ENCODE measurements at places on chromosomes 16 and 17. TPM values are rescaled to one million over a fixed set of nuclear protein-coding genes. Genes with fewer than 3 reads are reported as not detected.

GRCh38 chr17:76239538-76240274 is 587 bp downstream of the RNF157 start:
- peaks cover 65% of the 10 kb centered on the region for H3K4me1 ChIP-seq
- H3K4me3 ChIP-seq, result peak overlapping the region; percentile 84
- H3K36me3 ChIP-seq, result peaks cover 35% of the 10 kb centered on the region
- H3K27me3 ChIP-seq, result peaks cover 3% of the 10 kb centered on the region
- peak; percentile 41 for DNase-seq

Gene CCDC102A
- 19.7 TPM for total RNA-seq

DNA sequence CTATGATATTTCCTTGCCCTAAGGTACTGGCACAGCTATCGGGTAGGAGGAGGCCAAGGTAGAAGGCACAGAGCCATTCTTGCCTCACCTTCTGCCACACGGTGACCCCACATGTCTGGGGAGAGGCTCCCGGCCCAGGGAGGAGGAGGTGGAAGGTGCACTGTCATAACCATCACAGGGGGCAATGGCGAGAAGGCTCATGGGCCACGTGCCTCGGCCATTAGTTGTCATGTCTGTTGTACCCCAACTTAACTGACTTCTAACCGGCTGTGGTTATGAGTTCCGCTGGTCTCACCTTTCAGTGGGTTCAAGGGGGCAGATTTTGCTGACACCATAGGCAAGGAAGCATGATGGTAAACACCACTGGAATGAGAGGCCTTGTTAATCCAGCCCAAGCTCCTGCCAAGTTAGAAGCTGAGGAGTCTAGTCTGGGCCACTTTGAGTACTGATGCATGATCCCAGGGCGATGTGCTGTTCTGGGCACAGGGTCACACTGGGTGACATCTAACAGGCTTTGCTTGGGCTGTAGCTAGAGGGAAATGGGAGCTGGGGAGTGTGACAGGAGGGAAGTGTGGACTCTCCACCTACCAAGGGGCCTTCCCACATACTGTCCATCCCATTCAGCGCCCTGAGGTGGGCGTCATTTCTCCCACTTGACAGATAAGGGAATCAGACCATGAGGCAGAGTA is 39.6 kb downstream of the HLF start:
- H3K27me3 ChIP-seq, result peaks cover 4% of the 10 kb centered on the region
- peaks cover 18% of the 10 kb centered on the region for H3K4me1 ChIP-seq
- no peak overlapping the region for H3K4me3 ChIP-seq
- DNase-seq, result no peak

DNA sequence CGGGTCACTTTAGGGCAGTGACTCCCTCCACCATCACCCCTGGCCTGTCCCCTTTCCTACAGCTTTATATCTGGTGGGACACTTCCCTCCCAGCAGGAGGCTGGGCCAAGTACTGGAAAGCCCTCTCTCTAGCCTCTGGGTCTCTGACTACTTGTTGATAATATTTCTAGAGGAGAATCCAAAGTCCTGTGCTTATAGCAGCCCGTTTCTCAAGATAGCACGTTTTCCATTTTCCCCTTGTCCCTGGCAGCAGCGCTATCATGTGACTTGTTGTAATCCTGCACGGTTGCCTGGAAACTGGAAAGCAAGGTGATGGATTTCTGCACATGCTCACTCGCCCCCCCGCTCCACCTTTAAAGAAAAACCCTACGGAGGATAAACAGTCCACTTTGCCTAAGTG is 3.3 kb upstream of the AXIN2 start:
- no peak overlapping the region for H3K4me3 ChIP-seq
- H3K27ac ChIP-seq, result no peak overlapping the region
- DNase-seq, result no peak
- H3K4me1 ChIP-seq, result peaks cover 7% of the 10 kb centered on the region

GRCh38 chr17:65158041-65158440 is 20.9 kb downstream of the RGS9 start:
- no peak overlapping the region for H3K27ac ChIP-seq
- no peak overlapping the region for H3K4me3 ChIP-seq
- peaks cover 15% of the 10 kb centered on the region for H3K4me1 ChIP-seq
- no peak for DNase-seq

Gene NHERF2
- total RNA-seq, result 2.2 TPM

DNA sequence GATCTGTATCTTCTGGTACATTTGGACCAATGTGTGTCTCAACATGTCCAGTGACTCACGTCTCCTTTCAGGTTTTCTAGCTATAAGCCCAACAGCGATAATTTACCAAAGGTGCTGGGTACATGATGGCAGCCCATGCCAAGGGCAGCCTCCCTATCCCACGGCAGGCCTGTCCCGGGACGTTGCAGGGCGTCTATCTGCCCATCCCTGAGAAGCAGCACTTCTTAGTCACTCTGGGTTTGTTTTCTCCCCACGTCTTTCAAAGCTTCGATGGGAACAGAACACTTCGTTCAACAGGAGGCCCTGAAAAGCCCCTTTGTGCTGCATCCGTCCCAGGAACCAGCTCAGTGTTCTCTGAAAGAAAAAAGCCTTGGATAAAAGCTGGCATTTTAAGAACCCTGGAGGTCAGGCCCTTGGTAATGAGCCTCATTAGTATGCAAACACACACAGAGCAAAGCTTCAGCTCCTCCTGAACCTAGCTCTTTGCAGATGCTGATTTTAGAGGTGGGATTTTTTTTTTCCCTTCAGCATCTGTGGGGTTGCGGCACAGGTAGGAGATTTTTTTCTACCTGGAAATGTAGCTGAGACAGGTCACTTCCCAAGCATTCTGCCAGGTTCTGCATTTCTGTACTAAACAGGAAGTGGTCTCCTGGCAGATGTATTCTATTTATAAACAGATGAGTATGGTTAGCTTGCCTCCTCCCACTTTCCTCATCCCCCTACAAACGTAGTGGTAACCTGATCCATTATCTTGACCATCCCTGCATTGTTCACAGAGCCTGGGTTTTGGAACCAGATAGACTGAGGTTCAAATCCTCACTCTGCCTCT is 17.5 kb upstream of the MT4 start:
- H3K36me3 ChIP-seq, result no peaks in the 10 kb centered on the region
- DNase-seq, result no peak
- H3K4me1 ChIP-seq, result peaks cover 20% of the 10 kb centered on the region
- H3K27me3 ChIP-seq, result peaks cover 4% of the 10 kb centered on the region
- H3K27ac ChIP-seq, result no peak overlapping the region
- H3K4me3 ChIP-seq, result no peak overlapping the region

- no peaks in the 10 kb centered on the region for H3K36me3 ChIP-seq
- no peak overlapping the region for H3K4me3 ChIP-seq
- no peak for DNase-seq
- H3K27ac ChIP-seq, result no peak overlapping the region
- peaks cover 32% of the 10 kb centered on the region for H3K27me3 ChIP-seq
- H3K4me1 ChIP-seq, result no peaks in the 10 kb centered on the region
These were observed 9.0 kb downstream of the RBFOX3 start for GRCh38 chr17:79601604-79602424.

Gene KRTAP16-1
- total RNA-seq, result not detected

- peaks cover 22% of the 10 kb centered on the region for H3K4me1 ChIP-seq
- no peak overlapping the region for H3K4me3 ChIP-seq
- H3K27ac ChIP-seq, result no peak overlapping the region
- DNase-seq, result no peak
- H3K36me3 ChIP-seq, result no peaks in the 10 kb centered on the region
These were observed 201.4 kb upstream of the CIBAR2 start for GRCh38 chr16:85313526-85314301.

Gene CRYBA1
- total RNA-seq, result not detected

DNA sequence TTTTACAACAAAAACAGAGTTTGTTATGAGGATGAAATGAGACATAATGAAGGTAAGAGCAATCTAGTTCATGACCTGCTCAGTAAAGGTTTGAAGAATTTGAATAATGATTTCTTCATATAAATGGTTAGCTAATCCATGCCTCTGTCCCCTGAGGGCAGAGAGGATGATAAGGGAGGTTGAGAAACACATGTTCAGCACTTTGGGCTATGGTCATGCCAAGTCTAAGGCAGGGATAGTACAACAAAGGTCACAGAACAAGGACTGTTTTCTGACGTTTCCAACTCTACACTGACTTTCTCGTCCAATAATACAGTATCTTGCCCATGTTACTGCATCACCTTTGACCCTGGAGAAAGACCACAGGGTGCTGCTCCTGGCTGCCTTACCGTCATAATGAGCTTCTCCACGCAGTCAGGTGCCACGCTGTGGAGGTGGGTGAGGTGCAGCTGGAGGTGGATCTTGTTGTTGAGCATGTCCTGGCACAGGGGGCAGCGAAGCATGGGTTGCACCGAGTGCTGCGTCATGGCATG is 236.7 kb downstream of the ZFHX3 start:
- no peak for DNase-seq
- H3K27me3 ChIP-seq, result peaks cover 6% of the 10 kb centered on the region
- peaks cover 1% of the 10 kb centered on the region for H3K4me1 ChIP-seq
- no peaks in the 10 kb centered on the region for H3K36me3 ChIP-seq
- H3K4me3 ChIP-seq, result no peak overlapping the region
- no peak overlapping the region for H3K27ac ChIP-seq

- H3K27me3 ChIP-seq, result no peaks in the 10 kb centered on the region
- DNase-seq, result no peak
- H3K4me1 ChIP-seq, result peaks cover 2% of the 10 kb centered on the region
- H3K36me3 ChIP-seq, result peaks cover 22% of the 10 kb centered on the region
- no peak overlapping the region for H3K27ac ChIP-seq
These were observed 110.8 kb downstream of the FTO start for GRCh38 chr16:53814801-53815200.

Data from activated CD8-positive, alpha-beta memory T cell treated with anti-CD3 and anti-CD28 coated beads, Interleukin-2, amount 10 ng/mL, durations not matched to agents 7 days and 5 days (primary cell).